ENCODE measurements at places on chromosomes 3 and 15.

- DNase-seq, result no peak
Observed at GRCh38 chr15:101138086-101138660, 113.7 kb downstream of the CHSY1 start.

DNA sequence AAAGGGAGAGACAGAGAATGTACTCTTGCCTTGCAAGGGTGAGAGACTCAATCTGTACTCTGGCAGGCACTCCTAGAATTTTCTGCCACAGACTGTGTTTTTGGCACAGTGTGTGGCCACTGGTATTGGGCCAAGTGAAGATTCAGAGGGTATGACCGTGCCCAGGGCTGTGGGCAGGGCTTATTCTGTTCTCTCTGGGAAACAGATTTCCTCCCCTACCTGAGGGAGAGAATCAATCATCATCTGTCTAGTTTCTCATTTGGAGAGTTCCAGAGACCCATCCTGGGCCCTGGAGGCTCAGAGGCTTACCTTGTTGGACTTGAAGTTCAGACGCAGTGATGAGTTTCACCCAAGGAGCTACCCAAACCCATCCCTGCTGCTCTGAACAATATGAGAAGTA is 28.2 kb downstream of the CSTA start:
- DNase-seq, result no peak

- no peak for DNase-seq
Observed at GRCh38 chr3:71690341-71690841, 34.8 kb downstream of the EIF4E3 start.

DNA sequence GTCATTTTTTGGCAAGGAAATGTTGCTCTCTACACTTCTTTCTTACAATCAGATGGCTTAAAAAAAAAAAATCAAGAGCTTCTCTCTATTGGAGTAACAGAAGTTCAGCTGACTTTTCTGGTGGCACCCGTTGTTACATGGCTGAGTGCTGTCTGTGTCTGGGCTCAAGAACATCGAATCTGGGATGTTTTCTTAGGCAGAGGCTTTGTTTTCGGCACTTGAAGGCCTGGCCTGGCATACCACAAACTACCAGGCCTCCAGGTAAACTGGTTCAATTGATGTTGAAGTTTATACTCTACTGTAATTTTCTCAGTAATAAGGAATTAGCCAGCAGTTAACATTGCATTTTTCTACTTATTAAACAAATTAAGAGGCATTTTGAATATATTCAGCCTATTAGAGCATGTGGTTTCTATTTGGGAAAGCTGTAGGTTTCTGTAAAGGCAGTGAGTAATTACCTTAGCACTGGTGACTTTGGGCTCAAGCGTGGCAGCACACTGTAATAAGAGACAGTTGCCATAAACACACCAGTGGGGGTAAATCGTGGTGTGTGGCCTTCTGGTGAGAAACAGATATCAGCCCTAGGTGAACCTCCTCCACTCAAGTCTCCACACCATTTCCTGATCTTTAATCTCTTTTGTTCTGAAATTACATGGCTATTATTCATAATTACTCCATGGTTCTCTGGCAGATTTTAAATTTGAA is 544.7 kb downstream of the MECOM start:
- no peak for DNase-seq

- DNase-seq, result no peak
Observed at GRCh38 chr15:70578196-70578595, 185.2 kb downstream of the UACA start.

GRCh38 chr15:86278586-86278985 is 198.9 kb downstream of the AGBL1 start:
- no peak for DNase-seq

DNA sequence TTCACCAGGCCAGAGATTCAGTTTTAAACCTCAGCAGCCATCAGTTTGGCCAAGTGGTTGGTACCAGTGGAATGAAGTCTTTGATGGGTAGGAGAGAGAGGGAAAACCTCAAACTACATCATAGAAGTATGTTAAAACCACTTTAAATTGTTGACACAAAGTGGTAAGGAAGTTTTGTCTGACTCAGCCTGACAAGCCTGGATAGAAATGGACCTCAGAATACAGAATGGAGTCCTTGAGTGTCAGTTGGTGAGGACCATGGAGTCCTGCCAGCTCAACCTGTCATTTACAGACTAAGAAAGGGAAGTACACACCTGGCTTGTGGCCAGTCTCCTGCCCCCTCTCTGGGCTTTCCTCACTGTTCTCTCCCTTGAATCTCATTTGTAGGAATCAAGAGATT is 12.1 kb downstream of the EAF1 start:
- DNase-seq, result no peak

DNA sequence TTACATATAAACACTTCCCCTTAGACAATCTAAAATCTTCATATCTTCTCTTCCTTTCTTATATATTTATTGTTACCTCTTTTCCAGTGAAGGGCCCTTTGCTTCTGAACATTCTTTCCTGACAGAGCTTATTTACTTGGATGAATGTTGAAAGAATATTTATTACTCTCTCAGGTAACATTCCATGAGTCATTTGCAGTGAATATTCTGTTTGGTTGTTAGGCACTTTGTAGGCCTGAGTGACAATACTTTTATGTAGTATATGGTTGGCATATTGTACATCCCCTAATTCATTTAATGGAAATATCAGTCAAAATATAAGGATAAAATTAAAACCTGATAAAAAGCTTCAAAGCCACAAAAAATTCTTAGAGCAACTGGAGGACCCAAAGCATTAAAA is 260.9 kb upstream of the KCNMB2 start:
- no peak for DNase-seq

- no peak for DNase-seq
Observed at GRCh38 chr15:68414591-68414990, 17.4 kb downstream of the ITGA11 start.

DNA sequence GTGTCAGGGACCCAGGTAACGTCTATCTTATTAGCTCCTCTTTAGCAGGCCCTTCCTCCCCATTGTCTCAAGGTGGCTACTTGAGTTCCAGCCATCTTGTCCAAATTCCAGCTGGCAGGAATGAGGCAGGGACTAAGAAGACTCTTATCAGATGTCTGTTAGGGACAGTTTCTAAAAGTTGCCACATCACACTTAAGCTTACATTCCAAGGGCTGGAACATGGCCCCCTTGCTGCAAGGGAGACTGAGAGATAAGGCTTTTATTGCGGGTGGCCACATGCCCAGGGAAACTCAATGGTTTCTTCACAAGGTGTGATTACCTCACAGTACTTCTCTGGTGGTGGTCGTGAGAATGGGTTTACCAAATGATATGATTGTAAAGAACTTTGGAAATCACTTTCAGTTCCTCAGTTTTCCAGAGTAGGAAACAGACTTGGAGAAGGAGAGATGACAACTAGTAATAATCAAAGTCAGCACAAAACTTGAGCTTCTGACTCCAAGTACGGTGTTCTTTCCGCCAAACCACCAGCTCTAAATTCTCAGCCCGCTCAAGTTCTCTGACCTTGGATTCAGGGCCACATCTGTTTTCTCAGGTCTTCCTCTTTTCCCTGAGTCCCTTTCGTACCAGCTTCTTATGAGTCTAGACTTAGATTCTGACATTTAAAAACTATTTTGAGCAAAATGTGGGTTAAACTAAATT is 14.2 kb downstream of the PDIA5 start:
- no peak for DNase-seq

DNA sequence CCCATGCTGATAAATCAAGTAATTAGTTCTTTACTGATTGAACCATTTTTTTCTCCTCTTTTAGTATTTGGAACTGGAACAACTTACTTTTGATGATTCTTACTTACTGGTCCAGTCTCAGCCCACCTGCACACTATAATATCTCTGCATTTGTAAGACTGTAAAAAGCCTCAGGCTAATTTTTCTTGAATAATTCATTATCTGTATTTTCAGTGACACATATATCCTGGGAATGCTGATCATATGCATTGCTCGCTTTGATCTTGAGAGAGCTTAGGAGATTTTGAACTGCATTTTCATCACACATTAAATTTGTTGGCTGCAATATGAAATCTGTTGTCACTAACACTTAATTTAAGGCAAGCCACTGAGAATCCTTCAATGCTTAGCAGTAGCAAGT is 760.6 kb downstream of the EDEM1 start:
- DNase-seq, result no peak

- no peak for DNase-seq
Observed at GRCh38 chr15:59394166-59394661, 21.5 kb upstream of the MYO1E start.

DNA sequence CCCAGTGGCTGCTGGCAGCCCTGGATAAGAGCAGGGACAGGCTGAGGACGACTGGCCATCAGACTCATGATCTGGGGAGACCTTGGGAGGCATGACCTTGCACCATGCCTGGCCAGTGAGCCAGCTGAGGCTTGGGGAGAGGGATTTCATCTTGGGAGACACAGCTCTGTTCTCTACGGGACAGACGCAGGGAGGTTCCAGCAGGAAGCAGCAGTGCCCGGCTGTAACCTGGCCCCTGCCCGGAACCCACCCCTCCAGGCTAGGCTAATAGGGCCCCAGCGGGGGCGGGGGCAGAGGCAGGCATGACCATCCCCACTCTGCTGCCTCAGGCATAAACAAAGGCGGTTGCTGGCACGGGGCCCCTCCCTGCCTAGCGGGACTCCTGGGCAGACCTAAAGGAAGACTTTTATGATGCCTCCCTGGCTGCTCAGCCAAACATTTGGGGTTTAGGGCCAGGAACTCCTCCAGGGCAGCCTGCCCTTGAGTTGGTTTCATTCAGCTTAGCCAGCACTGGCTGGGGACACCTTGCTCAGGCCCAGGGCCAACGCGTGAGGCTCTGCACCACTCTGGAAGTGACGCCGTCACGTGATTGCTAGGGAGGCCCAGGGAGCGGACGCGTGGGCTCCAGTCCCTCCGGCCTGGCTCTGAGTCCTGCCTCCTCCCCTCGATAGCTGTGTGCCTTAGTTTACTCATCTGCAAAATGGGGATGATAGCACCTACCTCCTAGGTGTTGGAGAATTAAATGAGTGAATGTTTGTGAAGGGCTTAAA is 27.6 kb downstream of the HDAC11 start:
- DNase-seq, result no peak

DNA sequence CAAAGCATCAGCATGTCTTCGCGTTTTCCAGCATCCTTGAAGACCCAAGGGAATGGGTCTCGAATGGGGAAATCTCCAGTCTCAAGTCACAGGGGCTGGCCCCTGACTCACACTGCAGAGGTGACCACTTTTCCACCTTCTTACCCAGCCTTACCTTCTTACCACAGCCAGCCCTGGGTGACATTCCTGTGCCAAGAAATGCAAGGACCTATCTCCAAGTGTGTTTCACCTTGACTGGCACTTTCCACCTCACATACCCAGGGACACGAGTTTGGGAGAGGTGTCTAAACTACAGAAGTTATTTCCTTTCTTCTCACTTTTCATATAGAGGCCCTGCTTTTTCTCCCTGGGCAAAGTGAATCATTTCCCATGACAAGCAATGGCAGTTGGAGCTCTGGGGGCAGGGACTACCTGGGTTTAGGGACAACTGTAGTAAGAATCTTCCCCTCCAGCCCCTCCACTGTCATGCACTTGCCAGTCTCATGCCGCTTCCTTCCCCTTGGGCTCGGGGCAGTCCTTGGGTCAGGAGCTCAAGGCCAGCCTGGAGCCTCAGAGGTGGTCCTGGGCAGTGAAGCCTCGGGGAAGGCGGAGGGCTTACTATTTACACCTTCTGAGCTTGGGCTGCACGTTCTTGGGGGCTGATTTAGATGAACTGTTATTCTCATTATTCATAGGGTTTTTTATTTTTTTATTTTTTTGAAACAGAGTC is 16.8 kb downstream of the PAQR5 start:
- DNase-seq, result no peak

DNA sequence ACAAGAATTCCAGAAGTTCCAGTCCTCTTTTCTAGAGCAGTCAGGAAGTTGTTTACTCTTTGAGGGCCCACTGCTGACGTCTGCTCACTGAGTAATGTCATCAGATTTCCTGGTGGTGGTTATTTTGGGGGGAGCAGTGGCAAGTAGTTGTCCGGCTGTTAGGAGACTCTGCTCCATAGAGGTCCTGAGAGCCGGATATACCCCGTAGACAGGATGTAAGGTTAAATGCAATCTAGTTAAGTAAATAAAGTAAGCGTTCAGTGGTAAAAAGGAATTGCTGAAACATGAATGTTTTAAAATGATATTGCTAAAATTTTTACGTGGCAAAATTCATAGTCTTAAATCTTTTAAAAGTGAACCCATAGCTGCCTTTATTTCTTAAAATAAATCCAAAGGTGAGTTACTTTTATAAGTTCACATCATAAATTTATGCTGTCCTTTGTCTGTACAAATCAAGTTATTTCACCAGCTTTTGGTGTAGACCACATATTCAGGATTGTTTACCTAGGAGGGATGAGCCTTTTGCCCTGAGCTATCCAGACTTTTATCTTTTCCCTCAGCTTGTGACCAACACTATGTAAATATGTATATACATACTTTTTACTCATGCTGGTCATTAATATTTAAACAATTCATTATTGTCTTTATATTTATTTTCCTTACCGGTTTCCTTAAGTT is 65.8 kb downstream of the PDE8A start:
- no peak for DNase-seq

GRCh38 chr15:77473328-77473727 is 52.6 kb downstream of the HMG20A start:
- DNase-seq, result no peak

DNA sequence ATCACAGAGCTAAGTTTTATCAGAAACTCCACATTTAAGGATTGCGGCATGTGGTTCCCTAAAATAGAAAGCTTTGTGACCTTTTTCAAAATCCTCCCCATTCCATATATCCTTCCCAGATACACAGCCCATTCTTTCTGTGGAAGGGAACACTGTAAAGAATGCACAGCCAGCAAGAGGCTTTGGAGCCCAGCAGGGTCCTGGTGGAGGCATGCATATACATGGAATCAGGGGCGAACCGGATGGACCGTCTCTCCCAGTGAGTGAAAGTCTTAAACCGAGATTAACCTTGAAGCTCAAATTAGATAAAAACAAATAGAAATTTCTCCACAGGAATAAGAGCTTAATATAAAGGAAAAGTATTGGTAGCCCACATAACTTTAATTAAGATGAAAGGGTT is 436.2 kb upstream of the MDFIC2 start:
- DNase-seq, result no peak

- DNase-seq, result no peak
Observed at GRCh38 chr3:14875411-14876175, 56.8 kb downstream of the FGD5 start.

- no peak for DNase-seq
Observed at GRCh38 chr3:49006408-49007067, 653 bp upstream of the WDR6 start.

Data from NCI-H2171 (cell line).